Fibroblast of skin of back (primary cell): ENCODE measurements at places on chromosomes 11 and 22.

- DNase-seq, result no peak
Observed at GRCh38 chr11:498297-499181, 8.5 kb downstream of the RNH1 start.

DNA sequence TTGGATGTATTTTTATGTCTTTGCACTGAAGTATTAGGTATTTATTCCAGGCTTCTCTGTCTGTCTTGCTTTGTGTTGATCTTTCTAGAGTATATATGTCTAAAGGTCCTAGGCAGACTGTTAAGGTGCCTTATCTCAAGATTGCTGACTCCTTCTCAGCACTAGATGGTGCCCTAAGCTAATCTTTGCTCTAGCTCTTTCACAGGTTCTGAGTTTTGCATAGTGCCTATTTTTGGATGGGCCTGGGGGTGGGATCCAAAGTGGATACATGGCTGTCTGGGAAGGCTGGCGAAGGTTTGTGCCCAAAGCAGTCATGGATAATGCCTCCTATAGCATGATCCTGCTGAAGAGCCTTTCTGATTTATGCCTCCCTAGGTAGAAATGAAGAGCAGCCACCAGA lies 154.9 kb downstream of the TRPC6 start:
- DNase-seq, result peak; percentile 49

DNA sequence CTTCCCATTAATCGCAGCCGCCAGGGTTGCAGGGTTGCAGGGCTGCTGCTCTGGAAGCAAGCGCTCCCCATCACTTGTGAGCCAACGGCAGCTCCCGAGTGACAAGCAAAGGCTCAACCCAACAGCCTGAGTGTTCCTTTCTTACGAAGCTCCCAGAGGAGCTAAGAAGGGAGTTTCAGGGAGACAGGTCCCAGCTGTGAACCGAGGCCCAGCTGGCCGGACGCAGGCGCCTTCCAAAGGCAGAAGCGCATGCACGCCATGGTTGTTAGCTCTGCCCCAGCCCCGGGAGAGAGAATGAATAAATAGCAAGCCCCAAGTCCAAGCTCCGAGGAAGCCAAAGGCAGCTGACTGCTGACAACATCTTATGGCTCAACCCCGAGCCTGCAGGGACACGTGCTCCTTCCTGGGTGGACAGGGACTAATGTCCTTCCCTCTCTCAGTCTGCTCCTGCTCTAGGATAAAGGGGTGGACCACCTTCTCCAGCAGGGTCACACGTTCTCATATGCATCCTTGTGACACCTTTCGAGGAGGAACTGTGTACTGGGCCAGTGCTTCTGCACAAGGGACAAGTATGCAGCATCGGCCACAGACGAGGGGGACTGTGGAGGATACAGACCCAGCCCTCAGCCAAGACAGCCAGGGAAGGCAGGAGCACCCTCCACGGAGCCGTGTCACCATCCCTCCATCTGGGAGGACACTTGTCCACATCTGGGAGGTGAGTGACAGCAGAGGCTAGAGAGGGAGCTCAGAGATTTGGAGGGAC lies 29.9 kb downstream of the SHANK2 start:
- no peak for DNase-seq

DNA sequence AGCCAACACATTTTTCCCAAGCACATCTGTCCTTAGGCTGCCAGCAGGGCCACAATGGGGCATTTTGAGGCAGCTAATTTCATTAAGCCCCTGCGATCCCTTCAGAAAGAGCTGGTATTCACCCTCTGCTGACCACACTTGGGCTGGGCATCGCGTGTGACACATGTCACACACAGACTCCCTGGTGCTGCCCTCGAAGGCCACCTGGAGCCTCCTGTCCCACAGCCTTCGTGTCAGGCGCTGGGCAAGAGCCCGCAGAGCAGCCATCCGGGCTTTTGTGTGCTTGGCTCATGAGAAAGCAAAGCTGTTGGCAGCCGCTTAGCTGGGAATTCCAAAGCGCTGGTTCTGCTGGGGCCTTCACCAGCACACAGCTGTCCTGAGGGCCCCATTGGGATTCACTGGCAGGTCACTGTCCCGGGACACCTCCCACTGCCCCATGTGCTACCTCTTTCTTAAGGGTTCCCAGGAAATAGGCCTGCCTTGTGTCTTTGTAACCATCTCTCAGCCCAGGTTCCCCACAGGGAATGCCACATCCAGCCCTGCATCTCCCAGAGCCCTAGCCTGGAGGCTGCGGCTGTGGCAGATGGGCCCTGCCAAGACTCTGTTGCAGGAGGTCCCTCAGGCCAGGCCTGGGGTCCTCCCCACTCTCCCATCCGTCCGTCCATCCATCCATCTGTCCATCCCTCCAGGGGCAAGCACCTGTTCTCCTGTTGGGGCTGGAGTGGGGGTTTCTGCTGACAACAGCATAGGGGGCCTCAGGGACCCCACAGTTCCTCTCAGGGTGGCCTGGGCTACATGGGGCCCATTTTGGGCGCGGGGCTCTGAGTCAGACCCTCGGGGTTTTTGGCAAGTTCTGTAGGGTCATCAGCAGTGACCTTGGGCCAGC lies 4.9 kb downstream of the CLDN5 start:
- DNase-seq, result no peak

- DNase-seq, result no peak
Observed at GRCh38 chr11:113472471-113472870, 2.7 kb downstream of the DRD2 start.

- no peak for DNase-seq
Observed at GRCh38 chr11:130622141-130622542, 173.7 kb downstream of the ADAMTS15 start.

GRCh38 chr11:441418-442274 lies at the start of gene ANO9:
ANO9 (minus strand) TSS chr11:442011; CDS start chr11:441926, 85 bp downstream.
- DNase-seq, result no peak

DNA sequence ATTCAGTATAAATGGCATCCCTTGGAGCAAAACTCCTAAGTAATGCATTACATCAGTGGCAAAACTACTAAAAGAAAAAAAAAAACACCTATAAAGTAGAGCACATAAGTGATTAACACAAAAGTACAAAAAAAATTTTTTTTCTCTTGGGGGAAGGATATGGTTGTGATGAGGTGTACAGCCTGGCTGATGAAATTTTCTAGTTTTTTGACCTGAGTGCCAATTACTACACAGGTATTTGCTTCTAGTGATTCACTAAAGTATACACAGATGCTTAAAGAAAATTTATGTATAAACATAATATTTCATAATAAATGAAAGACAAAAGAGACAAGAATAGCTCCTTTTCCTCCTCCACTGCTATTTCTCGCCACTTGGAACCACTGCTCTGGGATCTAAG lies 71.8 kb upstream of the APOA1 start:
- no peak for DNase-seq

GRCh38 chr11:120241277-120241676 lies 1.3 kb downstream of the POU2F3 start:
- DNase-seq, result no peak

- no peak for DNase-seq
Observed at GRCh38 chr11:72229925-72230763, 5.6 kb downstream of the INPPL1 start.

DNA sequence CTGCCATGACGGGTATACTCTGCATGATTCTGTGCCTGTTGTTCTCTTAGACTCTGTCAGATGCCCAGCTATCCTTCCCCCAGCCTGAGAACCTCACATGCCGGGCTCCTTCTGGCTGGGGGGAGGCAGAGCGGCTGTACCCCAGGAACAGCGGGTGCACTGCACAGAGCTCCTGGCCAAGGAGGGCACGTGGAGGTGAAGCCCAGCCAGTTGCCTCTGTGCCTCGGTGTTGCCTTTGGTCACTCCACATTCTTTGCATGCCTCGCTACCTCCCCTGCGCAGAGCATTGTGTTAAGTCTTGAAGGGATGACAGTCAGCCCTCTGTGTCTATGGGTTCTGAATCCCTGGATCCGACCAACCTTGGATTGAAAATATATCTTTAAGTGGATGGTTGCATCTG lies 77.7 kb downstream of the FEZ1 start:
- DNase-seq, result no peak

- no peak for DNase-seq
Observed at GRCh38 chr22:37926771-37927636, 20.9 kb downstream of the MICALL1 start.

- no peak for DNase-seq
Observed at GRCh38 chr11:100667449-100667848, 19.6 kb upstream of the ARHGAP42 start.

GRCh38 chr11:60634126-60634525 lies 65.3 kb upstream of the MS4A8 start:
- no peak for DNase-seq

GRCh38 chr11:21121991-21122390 lies 452.6 kb downstream of the NELL1 start:
- no peak for DNase-seq

GRCh38 chr11:78021611-78022010 lies 1.5 kb downstream of the KCTD14 start:
- DNase-seq, result no peak

DNA sequence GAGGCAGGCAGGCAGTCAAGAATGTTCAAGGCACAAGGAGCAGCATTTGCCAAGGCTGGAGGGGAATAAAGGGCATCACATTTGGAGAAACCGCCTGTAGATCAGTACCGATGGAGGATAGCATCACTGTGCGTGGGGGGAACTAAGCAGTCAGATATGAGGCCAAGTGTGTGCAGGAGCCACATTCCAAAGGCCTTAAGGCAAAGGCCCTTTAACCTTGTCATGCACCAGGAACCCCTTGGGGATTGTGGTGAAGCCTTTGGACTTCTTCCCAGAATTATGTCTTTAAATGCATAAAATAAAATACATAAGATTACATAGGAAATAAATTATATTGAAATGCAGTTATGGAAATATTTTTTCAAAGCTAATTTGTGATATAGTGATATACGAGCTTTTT lies 532.1 kb downstream of the BUD13 start:
- peak; percentile 74 for DNase-seq

DNA sequence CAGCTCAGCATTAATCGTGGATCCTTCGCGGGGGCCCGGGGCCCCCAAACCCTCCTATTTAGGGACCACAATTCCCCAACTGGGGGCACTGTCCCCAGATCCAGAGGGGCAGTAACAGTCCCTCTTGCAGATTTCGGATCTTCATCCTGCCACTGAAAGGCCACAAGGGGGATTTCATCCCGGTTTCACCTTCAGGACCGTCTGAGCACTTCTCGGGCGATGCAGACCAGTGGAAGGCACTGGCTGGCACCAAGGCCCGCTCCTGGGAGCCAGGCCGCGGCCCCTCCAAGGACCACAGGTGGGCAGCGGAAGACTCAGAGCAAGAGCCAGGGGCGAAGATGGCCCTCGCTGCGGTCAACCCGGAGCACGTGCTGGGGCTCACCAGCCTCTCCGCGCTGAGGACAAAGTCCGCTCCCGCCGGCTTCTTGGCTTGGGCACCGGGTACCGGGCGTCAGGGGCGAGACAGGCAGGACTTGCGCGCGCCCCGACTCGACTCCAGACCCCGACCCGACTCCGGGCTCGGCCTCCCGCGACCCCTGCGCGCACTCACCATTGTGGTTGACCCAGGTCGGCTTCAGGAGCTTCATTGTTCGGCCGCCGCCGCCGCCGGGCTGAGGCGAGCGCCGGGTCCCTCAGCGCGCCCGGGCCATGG lies 517 bp downstream of the HIRA start:
- DNase-seq, result peak; percentile 33

GRCh38 chr22:27240298-27241075 lies 561.1 kb downstream of the MN1 start:
- peak; percentile 45 for DNase-seq

- DNase-seq, result no peak
Observed at GRCh38 chr11:121282386-121282785, 10.2 kb upstream of the SC5D start.

- peak; percentile 54 for DNase-seq
Observed at GRCh38 chr11:65384301-65384889, 1.9 kb upstream of the SLC25A45 start.

DNA sequence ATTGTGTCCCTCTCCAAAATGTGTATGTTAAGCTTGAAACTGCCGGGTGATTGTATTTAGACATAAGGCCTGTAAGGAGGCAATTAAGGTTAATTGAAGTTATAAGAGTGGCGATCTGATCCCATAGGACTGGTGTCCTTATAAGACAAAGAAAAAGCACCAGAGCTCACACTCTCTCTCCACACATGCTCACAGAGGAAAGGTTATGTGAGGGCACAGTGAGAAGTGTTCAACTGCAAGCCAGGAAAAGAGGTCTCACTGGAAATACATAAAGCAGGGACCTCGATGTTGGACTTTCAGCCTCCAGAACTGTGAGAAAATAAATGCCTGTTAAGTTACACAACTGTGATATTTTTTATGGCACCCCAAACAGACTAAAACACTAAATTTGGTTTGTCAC lies 1233.8 kb upstream of the CNTN5 start:
- DNase-seq, result no peak

DNA sequence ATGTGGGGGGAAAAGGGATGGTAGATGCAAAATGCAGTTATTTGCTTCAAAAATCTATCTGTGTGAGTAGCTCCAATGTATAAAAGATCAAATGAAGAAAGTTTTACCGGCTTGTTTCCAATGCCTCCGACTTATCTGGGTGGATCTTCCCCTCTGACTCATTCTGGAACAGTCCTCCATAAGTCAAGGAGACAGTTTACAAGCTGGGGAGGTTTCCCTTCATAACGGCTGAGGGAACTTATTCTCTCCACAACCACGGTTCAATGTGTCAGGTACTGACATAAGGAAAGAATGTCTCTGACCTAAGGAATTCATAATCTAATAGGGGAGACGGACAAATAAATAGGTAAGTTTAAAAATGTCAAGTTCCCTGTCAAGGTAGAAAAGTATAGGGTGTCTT lies 49.7 kb upstream of the BIRC3 start:
- DNase-seq, result peak; percentile 55

DNA sequence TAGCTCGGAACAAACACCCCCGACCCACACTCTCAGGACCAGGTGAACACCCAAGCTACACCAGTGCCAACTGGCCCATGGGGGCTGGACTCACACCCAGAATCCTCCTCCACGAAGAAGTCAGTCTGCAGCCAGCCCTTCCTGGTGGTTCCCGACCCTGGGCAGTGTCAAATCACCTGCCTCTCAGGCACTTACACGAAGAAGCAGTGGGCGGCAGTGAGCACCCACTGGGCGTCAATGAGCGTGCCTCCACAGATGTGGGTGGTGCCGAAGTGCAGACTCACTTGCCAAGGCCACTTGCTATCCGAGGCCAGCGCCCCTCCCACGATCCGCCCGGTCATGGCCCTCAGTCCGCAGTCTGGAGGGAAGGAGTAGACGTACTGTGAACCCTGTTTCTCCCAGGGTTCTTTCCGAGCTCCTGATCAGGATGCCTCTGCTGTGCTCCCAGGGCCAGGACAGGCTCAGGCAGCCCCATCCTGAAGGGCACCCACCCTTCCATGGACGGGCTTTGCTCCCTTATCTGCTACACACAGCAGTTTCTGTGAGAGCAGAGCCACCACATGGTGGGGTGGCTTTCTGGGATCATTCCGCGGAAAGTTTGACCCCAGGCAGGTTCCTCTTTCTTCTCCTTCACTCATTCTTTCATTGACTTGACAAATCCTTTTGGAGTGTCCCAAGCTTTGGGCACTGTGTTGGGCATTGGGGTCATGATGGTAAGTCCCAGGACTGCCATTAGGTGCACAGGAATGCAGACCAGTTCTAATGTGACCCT lies 19.4 kb downstream of the TMPRSS13 start:
- DNase-seq, result no peak

- no peak for DNase-seq
Observed at GRCh38 chr22:42905217-42905616, 48.1 kb upstream of the ARFGAP3 start.

- DNase-seq, result no peak
Observed at GRCh38 chr11:109586789-109587188, 164.8 kb downstream of the C11orf87 start.
